Vagina (tissue), 2 donors: ENCODE measurements at places on chromosomes 1 and 21.

DNA sequence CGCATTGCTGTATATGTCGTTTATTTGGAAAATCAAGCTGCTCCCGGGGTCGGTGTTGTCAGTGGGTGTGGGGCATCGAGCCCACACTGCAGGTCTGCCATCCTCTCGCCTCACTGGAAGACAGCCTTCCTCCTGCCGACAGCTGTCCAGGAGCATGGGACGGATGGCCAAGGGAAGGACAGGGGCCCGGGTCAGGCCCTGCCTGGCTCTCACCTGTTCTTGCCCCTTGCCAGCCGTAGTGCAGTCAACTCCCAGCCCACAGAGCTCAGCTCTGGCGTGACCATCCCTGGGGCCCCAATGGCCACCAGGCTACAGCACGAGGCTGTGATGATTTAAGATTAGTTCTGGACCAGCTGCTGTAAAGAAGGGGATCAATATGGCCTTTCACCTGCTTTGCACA is 86.9 kb upstream of the ACTL8 start:
- DNase-seq: no peak

- no peak for DNase-seq
Measured at GRCh38 chr1:42170779-42171621, 6.5 kb upstream of the GUCA2A start.

DNA sequence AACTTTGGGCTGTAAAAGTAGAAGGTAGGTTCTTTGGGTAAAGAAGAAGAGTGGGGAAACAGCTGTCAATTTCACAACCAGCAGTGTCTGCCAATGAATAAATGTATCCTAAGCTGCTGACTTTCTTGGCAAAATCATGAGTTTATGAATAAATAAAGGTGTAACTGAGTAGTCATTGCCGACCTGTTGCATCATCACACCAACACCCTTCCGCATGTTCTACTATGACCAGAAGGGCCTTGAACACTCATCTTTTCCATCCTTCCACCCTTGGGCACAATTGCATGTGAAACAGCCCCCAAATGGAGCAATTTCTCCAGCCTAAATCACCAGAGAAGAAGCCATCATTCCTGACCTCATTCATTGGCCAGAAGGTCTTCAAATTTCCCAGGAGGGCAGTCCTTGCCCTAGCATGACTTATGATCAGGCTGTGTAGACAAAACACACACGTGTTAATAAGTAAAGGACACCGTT is 31.2 kb upstream of the QSOX1 start:
- DNase-seq: no peak

DNA sequence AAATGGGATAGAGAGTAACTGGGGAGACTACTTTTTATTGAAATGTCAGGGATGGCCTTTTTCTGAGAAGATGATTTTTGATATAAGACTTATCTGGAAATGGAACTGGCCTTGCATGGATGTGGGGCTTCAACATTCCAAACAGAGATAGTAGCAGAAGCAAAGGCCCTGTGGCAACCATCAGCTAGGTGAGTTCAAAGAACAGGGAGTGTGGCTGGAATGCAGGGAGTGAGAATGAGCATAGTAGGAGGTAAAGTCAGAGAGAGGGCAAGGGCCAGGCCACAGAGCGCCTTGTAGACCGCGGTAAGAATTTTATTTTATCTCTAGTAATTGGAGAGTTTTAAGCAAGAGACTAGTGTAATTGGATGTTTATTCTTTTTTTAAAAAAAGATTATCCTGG is 227.0 kb upstream of the B3GALT2 start:
- no peak for DNase-seq

GRCh38 chr1:234498448-234499118 is 19.6 kb upstream of the TARBP1 start:
- peak; percentile 93 for DNase-seq

- no peak for DNase-seq
Measured at GRCh38 chr1:181746224-181746623, 262.9 kb downstream of the CACNA1E start.
